Umbilical cord (tissue), 2 donors: ENCODE measurements at places on chromosomes 11 and 22. TPM values are rescaled to one million over a fixed set of nuclear protein-coding genes. Genes with fewer than 3 reads are reported as not detected.

DNA sequence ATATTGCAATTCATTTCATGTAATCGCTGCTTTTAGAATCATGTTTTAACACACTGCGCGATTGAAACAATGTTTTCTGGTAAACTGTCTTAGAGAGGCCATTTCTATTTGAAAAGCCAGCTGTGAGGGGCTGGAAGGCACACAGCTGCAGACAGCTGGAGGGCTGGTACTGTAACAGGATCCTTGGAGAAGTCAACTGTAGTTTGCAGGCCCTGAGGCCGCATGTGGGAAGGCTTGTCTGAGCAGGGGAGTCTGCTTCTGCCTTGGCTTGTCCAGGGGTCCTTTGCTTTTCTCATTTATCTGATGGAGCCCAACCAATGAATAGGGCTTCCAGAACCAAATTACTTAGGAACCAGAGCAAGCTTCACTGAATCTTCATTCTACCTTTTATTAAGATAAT, 313.5 kb downstream of the BLID start:
- DNase-seq, result peak; percentile 43

GRCh38 chr22:31871480-31871879, 72.9 kb upstream of the YWHAH start:
- no peak for DNase-seq

- DNase-seq, result no peak
Measured at GRCh38 chr11:15826826-15827225, 529.5 kb downstream of the SOX6 start.

DNA sequence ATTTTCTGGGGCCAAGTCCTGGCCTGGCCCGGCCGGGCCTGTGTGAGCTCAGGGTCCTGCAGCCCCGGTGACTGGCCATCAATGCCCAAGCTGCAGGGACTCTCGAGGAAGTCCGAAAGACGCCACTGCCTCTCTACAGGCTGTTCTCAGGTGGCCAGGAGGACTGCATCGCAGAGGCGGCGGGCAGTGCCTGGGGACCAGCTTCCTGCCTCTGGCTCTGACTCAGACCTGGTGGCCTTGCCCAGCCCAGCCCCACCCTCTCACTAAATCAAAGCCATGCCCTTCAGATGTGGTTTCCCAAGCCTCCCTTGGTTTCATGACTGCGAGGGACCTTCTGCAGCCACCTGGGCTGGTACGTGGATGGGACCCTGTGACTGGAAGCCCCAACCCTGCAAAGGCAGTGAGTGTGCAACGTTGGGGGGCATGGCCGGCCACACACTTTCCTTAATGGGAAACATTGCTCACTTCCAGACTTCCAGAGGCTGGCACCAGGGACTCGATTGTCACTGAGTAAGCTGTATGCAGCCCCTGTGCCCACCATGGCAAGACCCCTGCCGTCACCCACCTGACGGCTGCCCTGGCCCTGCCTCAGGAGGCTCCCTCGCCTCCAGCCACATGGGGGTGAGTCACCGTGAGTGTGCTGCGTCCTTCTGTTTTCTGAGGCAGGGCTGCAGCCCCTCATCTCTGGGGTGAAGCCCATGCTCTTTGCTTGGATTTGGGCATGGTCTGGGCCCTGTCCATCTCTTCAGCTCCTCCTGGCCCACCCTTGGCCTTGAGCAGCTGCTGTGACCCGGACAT, 6.0 kb upstream of the FGF3 start:
- DNase-seq, result no peak

- no peak for DNase-seq
Measured at GRCh38 chr11:22786475-22786874, 43.1 kb downstream of the SVIP start.

- DNase-seq, result no peak
Measured at GRCh38 chr22:32823024-32823730, 21.7 kb downstream of the TIMP3 start.

- DNase-seq, result no peak
Measured at GRCh38 chr11:46917109-46917761, 1.1 kb downstream of the LRP4 start.

DNA sequence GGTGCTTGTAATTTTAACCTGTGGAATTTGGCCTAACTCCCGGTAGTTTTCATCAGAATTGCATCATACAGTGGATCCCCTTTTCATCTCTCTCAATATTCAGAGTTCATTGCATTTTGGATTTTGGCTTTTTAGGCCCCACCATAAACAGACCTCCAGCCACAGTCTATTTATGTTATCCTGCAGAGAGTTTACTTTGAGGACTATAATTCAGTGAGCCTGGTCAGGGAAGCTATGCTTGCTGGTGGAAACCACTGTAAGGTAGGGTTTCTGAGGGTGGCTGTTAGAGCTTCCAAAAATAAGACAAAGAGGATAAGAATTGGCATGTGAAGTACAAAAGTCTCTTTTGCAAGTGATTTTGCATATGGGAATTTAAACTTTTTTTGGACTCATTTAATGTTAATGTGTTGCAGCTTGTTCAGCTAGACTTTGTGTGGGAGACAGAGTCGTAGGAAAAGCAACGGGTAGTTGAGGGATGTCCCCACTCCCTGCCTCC, 34.8 kb upstream of the DDI1 start:
- DNase-seq, result no peak

The SHISA8 gene
- not detected for total RNA-seq

- peak; percentile 90 for DNase-seq
Measured at GRCh38 chr11:125517116-125517770, 21.2 kb upstream of the FEZ1 start.

DNA sequence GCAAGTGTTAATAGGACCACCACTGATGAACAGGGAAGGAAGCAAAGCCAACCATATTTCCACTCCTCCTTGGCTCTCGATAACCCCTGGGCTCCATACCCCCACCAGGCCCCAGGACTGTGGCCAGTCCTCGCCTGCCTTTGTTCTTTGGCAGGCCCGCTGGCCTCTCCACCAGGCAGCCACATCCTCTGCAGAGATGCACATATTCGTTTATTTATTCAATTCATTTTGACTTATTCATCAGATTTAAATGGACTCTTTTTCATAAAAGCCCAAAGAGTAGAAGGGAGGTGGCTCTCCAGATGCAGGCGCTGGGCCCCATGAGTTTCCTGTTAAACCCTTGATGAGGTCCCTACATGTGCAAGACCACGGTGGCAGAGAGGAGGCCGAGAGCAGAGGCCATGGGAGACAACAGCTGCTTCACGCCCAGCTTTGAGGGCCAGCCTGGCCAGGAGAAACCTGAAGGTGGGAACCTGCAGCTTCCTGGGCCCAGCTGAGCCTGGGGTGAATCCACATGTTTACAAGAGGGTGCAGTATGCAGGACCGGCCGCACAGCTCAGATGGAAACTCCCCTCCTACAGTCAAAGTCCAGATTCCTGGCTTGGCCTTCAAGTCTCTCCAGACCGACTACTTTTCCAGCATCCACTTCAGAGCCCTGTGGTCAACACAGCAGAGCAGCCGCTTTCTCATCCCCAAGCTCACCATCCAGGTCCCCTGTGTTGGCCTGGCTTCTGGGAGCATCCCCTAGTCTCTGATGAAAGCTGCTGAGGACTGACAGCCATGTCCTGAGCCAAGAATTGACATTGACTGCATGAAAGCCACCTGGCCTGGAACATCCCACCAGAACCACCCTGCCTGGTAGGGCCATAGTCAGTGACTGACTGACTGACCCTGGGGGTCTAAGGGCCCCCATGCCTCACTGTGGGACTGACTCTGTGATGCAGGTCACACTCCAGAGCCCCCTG, 39.7 kb upstream of the CCND1 start:
- DNase-seq, result no peak

DNA sequence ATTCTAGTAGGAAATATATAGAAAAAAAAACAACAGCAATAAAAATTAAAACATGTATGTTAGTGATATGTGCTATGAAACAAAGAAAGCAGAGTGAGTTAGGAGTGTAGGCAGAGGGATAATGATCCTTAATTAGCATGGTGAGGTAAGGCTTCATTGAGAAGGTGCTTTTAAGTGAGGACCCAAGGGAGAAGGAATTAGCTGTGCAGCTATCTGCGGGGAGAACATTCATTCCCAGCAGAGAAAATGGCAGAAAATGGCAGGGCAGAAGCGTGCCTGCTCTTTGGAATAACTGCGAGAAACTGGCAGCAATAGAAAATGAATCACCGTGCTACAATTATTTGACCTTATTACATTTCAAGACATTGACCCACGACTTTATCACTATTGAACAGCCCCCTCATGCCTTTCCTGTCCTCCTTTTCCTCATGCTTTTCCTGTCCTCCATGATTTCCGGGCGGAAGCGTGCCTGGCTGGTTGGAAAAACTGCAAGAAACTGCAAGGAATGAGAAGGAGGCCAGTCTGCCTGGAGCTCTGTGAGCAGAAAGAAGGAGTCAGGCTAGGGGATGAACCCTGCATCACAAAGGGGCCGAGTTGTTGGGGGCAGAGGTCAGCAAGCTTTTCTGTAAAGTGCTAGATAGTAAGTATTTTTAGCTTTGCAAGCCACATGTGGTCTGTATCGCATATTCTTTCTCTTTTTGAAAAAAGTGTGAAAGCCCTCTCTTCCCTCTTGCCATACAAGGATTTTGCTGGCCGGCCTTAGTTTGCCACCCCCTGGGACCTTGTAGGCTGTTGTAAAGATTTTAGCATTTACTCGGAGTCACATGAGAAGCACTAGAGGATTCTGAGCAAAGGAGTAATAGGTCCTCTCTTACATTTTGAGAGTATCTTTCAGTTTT, 37.1 kb upstream of the SWAP70 start:
- peak; percentile 35 for DNase-seq

GRCh38 chr22:49976439-49977175, 16.0 kb downstream of the PIM3 start:
- DNase-seq, result no peak

The CELSR1 gene
- 4.8 TPM for total RNA-seq

GRCh38 chr11:111561306-111561705, 20.8 kb downstream of the LAYN start:
- no peak for DNase-seq

DNA sequence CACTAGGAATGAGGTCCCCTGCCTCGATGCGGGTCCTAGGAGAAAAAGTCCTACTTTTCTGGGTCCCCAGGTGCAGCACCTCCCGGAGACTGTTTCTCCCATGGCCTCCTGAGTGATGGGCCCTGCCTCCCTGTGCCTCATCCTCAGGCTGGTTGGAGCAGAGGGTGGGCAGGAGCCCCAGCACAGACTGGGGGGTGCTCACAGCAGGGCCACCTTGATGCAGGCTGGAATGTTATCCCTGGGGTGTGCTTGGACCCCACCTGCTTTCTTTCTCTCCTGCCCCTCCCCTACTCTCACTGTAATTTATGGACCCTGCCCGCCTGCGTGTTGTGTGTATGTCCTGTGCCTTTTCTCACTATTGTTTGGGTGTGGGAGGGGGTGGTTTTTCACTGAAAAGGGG, 8.1 kb downstream of the SHISA8 start:
- no peak for DNase-seq

- DNase-seq, result no peak
Measured at GRCh38 chr11:46900091-46900746, 18.1 kb downstream of the LRP4 start.

GRCh38 chr11:74055938-74056337, 47.1 kb upstream of the UCP3 start:
- DNase-seq, result no peak

GRCh38 chr11:69493931-69494821, 12.7 kb downstream of the LINC01488 start:
- DNase-seq, result no peak

The FREY1 gene
- not detected for total RNA-seq

- DNase-seq, result peak; percentile 79
Measured at GRCh38 chr22:42661985-42662831, 13.0 kb upstream of the CYB5R3 start.

DNA sequence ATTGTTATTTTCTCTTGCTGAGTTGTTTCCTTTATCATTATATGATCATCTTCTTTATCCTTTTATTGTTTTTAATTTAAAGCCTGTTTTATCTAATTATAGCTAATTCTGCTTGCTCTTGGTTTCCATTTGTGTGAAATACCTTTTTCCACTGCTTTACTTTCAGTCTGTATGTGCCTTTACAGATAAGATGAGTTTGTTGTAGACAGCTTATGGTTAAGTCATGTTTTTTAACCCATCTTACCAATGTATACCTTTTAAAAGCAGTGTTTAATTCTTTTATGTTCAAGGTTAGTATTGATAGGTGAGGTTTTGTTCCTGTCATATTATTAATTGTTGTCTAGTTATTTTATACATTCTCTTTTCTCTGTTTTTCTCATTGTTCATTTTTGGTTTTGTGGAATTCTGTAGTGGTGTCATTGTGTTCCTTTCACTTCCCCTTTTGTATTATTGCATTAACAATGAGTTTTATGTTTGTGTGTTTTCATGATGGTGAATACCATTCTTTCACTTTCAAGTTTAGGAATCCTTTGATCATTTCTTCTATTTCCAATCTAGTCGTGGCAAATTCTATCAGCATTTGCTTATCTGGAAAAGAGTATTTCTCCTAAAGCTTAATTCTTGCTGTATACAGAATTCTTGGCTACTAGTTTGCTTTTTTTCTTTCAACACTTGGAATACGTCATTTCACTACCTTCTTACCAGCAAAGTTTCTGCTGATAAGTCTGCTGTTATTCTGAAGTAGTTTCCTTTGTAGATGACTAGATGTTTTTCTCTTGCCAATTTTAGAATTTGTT, 21.8 kb downstream of the OR5AN1 start:
- no peak for DNase-seq

- no peak for DNase-seq
Measured at GRCh38 chr11:106920899-106921509, 97.3 kb downstream of the GUCY1A2 start.

The ANGPTL5 gene
- 1.9 TPM for total RNA-seq

The PHETA2 gene
- total RNA-seq, result 15.4 TPM

DNA sequence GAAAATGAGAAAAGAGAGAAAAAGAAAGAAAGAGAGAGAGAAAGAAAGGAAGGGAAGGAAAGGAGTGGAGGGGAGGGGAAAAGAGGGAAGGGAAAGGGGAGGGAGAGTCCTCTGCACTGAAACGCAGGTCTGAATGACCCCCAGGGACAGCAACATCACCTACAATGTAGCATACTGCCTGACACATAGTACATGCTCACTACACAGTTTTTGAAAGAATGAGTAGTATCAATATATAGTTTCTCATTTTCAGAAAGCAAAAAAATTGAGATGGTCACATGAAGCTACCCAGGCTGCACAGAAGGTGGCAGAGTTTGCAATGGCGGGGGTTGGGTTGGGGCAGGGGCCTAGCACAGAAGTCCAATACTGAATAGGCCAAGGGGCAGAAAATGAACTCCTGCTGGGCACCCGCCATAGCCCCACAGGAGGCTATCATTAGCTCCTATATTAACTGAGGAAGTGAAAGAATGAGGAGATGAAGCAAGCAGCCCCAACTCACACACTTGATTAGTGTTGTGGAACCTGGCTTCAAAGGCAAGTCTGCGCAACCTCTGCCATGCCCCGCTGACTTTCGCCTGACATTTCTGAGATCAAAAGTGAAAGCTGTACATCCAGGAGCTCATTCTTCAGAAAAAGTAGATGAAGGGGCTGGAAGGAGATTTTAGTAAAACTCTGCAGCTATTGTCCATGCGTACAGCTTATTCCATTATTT, 241.2 kb upstream of the SYN3 start:
- DNase-seq, result no peak

The BIRC2 gene
- 80.4 TPM for total RNA-seq

GRCh38 chr11:117839936-117840813, 15.6 kb upstream of the FXYD2 start:
- no peak for DNase-seq

GRCh38 chr11:6229911-6230310, 4.5 kb downstream of the FHIP1B start:
- DNase-seq, result no peak

GRCh38 chr11:108685419-108686130, 20.7 kb downstream of the DDX10 start:
- no peak for DNase-seq
